NCI-H1436 (cell line): ENCODE measurements at places on chromosomes 3 and 15.

- no peak for DNase-seq
These were observed 472.8 kb upstream of the KCNMB2 start for GRCh38 chr3:178063461-178063860.

DNA sequence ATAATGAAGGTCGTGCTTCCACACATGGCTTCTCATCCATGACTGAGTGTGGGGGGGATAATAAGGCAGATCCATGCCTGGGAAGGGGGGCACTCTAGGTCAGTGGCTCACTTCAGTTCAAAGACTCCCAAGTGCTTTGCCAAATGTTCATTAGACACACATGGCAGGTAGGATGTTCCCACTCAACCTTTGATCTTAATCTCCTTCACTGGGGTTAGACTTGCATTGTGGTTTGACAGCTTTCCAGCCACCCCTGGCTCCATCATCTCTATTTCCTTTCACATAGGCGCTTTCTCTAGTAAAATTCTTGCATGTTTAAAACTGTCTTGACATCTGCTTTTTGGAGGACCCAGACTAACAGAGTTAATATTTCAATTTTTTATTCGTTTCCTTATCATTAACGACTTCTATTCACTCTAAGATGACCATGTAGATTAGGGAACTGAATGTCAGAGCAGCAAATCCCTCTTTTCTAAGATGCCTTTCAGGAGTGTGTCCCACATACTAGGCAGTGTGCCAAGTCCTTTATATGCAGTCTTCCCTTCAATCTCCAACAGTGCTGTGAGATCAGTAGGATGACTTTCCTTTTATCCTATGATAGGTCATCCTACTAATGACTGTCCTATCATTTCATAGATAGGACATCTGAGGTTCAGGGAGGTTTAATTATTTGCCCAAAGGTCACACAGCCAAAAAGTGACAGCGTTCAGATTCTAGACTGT lies 57.9 kb downstream of the BTD start:
- no peak for DNase-seq

- DNase-seq = no peak
These were observed 14.6 kb downstream of the SLC2A2 start for GRCh38 chr3:171011873-171012336.

DNA sequence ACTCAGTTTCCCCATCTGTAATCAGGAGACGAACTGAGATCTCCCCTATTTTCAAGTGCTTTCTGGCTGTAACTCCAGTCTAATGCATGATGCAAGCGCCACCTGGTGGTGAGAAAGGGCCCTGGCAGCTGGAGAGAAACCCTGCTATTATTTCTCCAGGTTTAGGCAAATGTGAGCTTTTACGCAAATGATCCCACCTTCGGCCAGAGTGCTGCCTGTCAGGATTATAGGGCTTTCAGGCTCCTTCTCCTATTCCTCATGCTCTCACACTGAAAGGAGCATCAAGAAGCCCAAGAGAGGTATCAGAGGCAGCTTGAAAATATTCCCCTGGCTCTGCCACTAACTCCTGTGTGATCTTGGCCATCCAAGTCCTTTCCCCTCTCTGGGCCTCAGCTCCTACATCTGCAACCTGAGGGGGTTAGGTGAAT lies 93.9 kb upstream of the RASGRF1 start:
- peak; percentile 38 for DNase-seq

DNA sequence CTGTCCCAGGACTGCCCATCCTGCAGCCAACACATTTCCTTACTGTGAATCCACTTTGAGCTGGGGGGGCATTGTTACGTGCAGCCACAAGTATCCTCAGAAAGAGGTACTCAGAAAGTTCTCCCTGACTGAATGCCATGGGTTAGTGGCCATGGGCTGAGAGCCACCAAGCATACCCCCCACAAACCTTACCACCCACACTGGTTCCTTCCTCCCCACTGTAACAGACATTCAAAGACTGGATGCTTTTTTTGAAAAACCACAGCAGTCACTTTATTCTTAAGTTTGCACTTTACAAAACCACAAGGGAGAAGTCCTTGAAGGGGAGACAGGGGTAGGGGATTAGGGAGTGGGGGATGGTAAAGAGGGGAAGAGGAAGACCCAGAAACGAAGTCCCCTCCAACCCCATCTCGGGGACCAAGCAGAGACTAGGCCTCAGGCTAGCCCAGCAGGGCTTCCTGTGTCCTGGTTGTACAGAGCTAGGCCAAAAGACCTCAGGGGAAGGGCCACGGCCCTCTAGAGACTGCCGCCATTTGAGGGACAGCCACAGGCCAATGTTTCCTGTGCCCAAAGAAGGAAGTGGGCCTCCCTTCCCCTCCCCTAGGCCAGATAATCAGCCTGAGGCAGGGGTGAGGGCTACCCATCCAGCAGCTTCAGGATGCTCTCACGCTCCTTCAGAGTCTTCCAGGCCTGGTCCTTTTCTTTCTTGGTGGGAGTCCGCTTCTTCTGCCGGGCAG lies 10.1 kb upstream of the CAMK1 start:
- no peak for DNase-seq

GRCh38 chr3:5054098-5054497 lies 68.0 kb upstream of the ARL8B start:
- no peak for DNase-seq

GRCh38 chr15:99385865-99386264 lies 134.6 kb downstream of the LRRC28 start:
- DNase-seq = no peak

DNA sequence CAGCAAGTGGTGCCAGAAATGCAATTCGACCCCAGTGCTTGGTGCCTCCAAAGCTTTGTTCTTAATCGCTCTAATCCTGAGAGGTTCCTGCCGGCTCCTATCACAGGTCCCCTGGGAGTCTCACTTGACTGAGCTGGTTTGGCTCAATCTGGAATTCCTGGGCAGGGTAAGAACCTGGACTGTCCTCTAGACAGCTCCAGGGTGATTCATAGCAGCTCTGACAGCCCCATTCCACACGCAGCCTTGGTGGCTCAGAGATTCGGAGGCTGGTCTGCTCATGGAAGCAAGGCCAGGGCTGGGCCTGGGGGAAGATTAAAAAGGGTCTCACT lies 37.9 kb downstream of the MYO5C start:
- DNase-seq = peak; percentile 25

GRCh38 chr15:97783240-97783639 lies 177.3 kb upstream of the ARRDC4 start:
- DNase-seq = no peak

- no peak for DNase-seq
These were observed 97.7 kb downstream of the GAP43 start for GRCh38 chr3:115720983-115721382.

DNA sequence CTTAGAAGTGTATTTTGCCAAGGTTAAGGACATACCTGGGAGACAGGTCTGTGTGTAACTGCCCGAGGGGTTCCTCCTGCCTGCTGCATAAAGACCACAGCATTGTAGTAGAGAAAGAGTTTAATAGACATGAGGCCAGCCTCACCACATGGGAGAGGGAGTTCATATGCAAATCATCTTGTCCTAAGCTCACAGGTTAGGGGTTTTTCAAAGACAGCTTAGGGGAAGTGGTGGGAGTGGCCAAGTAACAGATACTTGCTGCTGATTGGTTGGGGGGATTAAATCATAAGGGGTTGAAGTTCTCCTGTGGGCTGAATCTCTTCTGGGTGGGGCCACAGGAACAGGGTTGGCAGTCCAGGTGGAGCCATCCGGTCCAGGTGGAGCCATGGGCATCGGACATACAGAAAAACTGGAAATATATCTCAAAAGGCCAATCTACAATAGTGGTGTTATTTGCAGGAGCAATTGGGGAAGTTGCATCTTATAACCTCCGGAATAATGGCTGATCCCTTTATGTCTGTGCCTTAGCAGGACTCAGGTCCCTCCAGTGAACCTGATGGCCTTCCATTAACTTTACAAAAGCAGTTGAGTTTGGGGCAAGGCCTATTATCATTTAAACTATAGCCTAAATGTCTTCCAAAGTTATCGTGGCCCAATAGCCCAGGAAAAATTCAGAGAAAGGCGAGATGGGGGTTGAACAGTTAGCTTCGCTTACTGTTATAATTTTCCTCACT lies 86.0 kb upstream of the MFGE8 start:
- DNase-seq = no peak

- no peak for DNase-seq
These were observed 472.6 kb upstream of the NECTIN3 start for GRCh38 chr3:110598847-110599490.

DNA sequence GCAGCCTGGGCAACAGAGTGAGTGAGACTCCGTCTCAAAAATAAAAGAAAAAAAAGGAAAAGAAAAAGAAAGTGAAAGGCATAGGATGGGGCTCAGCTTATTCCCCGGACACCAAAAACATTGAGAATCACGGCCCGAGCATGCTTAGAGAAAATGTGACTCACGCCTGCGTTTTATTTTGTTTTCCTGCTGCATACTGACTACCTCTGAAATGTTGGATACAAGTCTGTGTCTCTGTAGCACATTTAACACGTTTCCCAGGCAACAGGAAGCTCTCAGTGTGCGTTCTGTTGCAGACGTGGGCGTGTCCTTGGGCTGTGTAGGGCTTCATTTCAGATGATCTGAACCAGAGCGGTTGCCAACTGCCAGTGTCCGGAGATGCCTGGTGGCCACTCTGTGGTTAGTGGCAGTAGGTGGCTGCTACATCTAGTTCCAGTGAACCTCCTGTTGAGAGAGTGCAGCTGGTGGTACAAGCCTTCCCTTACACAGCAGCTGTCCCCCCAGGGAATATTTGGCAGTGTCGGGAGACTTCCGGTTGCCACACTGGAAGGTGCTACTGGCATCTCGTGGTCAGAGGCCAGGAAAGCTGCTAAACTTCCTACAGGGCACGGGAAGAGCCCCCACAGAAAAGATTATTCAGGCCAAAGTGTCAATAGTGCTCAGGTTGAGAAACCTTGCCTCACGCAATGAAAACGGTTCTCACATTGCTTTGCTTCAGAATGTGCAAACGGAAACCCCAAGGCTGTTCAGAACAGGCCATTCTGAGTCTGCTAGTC lies 3.0 kb downstream of the SLC51A start:
- DNase-seq = peak; percentile 83

DNA sequence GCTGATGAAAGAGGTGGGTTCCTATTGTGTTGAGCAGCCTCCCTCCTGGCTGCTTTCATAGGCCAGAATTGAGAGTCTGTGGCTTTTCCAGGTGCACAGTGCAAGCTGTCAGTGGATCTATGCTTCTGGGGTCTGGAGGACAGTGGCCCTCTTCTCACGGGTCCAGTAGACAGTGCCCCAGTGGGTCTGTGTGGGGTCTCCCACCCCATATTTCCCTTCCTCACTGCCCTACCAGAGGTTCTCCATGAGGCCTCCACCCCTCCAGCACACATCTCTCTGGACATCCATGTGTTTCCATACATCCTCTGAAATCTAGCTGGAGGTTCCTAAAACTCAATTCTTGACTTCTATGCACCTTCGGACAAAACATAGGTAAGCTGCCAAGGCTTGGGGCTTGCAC lies 201.2 kb downstream of the FAM43A start:
- DNase-seq = no peak

- DNase-seq = no peak
These were observed 200.3 kb downstream of the SLCO3A1 start for GRCh38 chr15:92053753-92054316.

- DNase-seq = no peak
These were observed 96.0 kb upstream of the FAM174B start for GRCh38 chr15:92751528-92751927.

GRCh38 chr15:99139276-99139675 lies 34.4 kb downstream of the SYNM start:
- DNase-seq = no peak
